NCI-H187 (cell line): ENCODE measurements at places on chromosomes 4 and X.

DNA sequence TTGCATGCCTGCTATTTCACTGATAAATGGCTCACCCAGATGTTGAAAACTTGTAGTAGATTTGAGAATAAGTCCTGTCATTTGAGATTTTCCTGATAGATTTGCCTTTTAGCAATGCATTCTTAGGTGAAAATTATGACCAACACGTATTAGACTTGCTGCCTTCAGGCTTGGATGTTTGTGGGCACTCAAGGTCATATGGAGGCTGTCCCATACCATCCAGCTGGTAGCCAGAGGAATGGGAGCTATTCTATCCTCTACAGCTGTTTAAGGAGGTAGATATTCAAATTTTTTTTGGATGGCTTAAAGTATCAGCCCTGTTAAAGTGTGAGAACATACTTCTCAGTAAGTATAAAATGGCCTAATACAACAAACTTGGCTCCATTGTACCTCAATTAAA, 34.7 kb downstream of the RTL3 start:
- no peak for DNase-seq

GRCh38 chrX:24243188-24243587, 70.7 kb downstream of the SUPT20HL2 start:
- DNase-seq, result no peak

DNA sequence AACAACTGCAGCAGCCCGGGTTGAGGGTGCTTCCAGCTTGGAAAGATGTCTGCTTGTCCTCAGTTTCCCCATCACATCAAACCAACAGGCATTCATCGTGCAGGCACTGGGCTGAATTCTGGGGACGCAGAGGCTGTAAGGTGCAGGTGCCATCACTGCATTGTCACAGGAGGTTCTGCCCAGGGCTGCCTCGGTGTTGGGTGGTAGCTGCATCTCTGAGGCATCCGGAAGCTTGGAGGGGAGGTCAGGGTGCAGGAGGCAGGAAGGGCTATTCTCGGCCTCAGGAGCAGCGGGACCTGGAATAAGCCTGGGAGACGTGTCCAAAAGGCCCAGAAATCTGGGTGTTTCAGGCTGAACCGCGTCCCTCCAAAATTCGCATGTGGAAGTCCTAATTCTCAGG, 134.6 kb downstream of the HMX1 start:
- DNase-seq, result no peak

DNA sequence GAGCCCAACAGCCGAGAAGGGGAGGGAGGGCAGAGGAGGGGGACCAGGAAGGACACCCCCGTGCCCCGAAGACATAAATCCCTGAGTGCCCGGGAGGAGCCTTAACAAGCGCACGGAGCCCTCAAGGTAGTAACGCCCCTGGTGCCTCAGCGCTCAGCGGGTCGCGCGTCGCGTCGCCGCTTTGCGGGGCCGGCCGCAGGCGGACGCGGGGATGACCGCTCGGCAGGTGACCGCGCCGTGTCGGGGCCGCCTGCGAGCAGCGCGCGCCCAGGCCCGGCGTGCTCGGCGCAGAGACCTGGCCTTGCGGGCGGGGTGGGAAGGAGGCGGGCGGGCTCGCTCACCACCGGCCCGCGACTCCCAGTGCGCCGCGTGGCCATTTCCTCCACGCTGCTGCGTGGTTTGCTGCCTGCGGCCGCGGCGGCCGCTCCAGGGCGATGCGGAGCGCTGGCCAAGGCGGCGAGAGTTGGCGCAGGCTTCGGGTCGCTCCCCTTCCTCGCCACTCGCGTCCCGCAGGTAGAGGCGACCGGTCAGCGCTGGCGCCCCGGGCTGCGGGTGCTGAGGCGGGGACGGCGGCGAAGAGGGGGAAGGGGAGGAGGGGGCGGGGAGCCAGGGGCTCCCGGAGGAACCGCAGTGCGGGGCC, 632 bp downstream of the CCSER1 start:
- DNase-seq, result no peak

GRCh38 chrX:56343219-56343618, 111.1 kb downstream of the KLF8 start:
- no peak for DNase-seq

GRCh38 chr4:182215148-182215547, 28.1 kb upstream of the TENM3 start:
- no peak for DNase-seq

GRCh38 chr4:151324124-151324751, 1.2 kb downstream of the SH3D19 start:
- DNase-seq, result no peak

DNA sequence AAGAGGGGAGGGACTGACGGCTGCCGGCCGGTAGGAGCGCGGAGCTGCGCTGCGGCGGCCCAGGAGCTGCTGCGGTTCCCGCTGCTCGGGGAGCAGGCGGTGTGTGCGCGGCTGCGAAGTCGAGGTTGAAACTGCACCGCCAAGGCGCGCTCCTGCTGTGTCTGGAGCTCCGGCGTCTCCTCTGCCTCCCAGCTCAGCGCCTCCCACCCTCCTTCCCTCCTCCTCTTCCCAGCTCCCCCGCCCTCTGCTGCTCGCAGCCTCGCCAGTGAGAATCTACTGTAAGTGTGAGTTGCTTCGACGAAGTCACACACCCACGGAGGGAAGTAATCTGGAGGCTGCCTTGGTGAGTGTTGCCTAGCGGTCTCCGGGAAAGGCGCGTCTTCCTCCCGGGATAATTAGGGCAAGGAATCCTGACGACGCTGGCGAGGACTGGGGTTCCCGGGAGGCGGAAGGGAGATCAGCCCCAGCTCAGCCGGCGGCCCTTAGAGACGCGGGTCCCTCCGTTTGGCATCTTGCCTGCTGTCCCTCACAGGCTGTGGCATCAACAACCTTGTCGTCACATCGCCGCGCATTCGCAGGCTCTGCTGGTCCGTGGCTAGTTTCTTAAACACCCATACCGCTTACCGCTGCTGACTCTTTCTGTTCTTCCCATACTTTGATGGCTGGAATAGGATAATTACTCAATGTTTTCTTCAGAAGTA, at the start of gene EPHA5:
EPHA5 (minus strand) TSS at position 159 of the 701 bp plus-strand sequence. CDS start 747 bp downstream, outside the sequence.
- DNase-seq, result peak; percentile 70

- no peak for DNase-seq
These were observed 16.6 kb downstream of the BST1 start for GRCh38 chr4:15719506-15719905.

DNA sequence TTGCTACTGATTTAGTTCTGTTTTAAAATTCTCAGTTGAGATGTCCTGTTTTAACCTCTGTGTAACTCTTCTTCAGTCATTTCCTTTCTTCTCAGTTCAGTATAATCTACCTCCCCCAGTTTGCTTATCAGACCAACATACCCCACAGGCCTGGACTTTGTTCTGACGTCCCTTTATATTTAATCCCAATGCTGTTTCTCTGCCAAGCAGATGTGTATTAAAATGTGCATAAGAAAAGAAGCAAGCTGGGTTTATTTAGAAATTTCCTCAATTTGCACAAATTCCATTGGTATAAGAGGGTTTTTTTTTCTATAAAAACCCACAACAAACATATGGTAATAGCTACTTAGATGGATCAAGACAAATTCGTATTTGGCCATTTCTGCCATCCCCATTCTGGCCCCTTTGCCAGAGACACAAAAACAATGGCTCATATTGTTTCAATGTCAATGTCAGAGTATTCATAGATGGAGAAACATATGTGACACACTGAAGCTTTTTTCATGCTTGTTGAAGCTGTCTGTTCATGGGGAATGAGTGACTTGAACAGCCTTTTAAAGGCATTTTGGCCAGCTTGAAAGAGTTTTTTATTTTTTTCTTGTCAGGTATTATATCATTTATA, 24.5 kb downstream of the HCCS start:
- DNase-seq, result no peak

DNA sequence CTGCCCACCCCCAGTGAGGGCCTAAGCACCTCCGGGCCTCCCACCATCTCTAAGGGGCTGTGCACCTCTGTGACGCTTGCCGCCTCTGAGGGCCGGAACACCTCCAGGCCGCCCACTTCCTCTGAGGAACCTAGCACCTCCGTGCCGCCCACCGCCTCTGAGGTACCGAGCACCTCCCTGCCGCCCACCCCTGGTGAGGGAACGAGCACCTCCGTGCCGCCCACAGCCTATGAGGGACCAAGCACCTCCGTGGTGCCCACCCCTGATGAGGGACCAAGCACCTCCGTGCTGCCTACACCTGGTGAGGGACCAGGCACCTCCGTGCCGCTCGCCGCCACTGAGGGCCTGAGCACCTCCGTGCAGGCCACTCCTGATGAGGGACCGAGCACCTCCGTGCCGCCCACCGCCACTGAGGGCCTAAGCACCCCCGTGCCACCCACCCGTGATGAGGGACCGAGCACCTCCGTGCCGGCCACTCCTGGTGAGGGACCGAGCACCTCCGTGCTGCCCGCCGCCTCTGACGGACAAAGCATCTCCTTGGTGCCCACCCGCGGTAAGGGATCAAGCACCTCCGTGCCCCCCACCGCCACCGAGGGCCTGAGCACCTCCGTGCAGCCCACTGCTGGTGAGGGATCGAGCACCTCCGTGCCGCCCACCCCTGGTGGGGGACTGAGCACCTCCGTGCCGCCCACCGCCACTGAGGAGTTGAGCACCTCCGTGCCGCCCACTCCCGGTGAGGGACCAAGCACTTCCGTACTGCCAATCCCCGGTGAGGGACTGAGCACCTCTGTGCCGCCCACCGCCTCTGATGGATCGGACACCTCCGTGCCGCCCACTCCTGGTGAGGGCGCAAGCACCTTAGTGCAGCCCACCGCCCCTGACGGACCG, 977 bp downstream of the MAGEE1 start:
- DNase-seq, result no peak

DNA sequence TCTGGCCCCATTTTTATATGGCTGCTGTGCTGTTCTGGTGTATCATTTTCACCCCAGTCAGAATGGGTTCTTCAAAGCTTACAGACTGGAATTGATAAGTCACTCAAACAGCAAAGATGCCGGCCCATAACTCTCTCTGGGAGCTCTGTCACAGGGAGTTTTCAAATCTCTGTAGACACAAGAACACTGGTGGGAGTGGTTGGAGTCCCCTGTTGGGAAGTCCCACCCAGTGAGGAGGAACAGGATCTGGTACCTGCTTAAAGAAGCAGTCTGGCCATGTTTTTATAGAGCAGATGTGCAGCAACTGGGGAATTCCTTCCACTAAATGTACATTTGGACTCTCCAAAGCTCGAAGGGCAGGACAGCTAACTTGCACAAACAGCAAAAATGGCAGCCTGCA, 69.3 kb upstream of the UGT2B7 start:
- DNase-seq, result no peak

GRCh38 chrX:110477593-110478228, 119.1 kb downstream of the RTL9 start:
- DNase-seq, result no peak
